ENCODE measurements at places on chromosomes 1 and 21. TPM values are rescaled to one million over a fixed set of nuclear protein-coding genes. Genes with fewer than 3 reads are reported as not detected.

DNA sequence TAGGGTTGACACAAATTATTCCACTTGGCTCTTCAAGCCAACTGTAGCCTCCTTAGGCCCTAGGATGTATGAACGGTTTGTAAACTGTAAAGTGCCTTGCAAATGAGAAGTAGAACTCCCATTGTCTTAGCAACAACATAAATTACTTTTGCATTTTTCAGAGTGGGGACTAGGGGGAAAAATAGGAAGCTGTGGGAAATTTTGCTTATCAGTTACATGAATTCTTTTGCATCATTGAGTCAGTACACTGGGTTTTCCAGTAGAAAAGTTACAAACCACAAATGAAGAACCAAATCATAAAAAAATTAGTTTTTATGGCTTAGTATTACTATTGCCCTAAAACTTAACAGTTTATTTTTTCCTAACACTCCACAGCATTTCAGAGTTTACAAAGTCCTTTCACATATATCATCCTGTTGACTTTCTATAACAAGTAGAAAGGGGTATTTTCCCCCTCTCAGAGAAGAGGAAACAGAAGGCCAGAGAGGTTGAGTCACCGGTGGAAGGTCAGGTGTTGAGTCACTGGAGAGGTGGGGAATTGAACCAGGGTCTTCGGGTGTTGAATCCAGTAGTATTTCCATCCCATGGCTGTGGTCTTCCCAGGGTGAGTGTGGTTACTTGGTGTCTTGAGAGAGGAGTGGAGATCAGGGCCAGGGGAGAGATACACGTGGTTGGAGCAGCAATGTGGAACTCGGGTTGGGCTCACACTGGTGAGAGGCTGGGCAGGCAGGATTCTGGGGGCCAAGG lies 71.9 kb upstream of the USP24 start:
- DNase-seq, result no peak

DNA sequence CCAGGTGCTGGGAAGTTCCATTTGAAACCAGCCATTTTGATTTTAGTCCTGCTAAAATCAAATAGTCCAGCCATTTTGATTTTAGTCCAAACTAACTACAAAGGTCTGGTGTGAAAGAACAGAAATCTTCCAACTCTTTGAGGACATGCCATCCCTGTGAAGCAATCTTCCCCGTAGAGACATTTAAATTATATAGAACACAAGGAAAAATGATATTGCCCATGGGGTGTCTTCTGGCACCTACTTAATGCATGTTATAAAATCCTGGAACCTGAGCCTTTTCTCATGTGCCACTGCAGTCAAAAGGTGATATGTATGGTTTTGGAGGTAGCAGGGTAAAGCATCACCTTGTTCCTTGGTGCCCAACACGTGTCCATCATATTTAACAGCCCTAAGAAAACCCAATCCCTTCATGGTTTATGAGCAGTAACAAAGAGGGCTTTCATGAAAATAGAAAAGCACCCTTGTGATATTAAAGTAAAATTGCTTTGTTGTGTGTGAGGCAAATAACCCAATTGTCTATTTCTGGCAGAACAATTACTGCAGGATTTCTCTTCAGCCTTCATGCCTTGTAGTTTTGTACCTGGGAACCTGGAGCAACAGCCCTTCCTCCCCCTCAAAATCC lies 26.3 kb downstream of the ANGPTL7 start:
- no peak for DNase-seq

DNA sequence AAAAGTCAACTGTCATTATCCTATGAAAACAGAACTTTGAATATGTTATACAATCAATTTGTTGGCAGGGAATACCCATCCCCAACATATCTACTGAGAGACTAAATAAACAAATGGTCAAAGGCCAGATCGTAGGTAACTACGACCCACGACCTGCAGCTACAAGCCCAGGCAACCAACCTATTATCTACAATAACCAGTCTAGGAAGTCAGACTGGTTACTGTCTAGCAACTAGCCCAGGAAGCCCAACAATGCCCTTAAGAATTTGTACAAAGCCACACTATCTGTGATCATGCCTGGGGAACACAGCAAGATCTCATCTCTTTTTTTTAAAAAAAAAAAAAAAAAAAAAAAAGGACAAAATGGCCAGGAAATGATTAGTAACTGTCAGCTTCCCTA lies 58.7 kb downstream of the SMYD3 start:
- no peak for DNase-seq

DNA sequence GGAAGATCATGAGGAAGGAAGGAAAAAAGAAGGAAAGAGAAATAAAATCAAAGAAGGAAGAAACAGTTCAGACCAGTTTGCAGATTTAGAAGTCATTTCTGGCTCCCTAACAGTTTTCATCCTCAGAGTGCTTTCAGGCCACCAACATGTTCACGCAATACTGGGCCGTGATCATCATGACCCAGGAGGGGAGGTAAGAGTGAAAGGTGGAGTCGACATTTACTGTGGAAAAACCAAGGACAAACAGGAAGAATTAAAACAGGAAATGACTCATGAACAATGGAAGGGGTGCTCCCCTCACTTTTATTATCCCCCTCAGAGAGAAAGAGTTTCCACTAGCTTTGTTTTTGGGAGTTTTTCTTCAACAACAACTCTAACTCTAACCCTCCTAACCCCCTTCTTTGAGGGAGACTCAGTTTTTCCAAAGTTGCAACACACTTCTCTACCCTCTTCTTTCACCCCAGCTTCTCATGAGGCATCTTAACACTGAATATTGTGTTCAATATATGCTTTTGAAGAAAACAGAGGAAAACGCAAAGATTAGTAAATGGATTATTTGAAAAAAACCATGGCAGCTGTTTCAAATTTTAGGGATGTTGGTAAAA lies 60.4 kb downstream of the VANGL2 start:
- DNase-seq, result peak; percentile 38

DNA sequence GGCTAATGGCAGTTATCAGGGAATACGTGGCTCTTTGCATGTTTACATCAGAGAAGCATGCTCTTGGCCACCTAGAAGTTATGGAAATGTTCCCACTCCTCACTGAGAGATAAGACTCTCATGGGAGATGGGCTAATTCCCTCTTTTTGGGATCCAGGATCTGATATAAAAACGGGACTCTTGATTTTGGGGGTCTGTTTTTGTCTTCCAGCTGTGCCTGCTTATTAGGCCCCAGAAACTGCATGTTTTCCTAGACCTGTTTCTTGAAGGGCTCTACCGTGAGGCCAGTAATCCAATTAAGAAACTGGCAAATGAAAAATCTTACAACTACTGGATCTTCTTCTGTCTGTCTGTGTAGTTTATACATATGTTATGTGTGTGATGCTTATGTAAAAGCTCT lies 47.0 kb upstream of the PTCH2 start:
- DNase-seq, result no peak

GRCh38 chr1:198829944-198830343 lies 191.1 kb downstream of the PTPRC start:
- DNase-seq, result no peak

DNA sequence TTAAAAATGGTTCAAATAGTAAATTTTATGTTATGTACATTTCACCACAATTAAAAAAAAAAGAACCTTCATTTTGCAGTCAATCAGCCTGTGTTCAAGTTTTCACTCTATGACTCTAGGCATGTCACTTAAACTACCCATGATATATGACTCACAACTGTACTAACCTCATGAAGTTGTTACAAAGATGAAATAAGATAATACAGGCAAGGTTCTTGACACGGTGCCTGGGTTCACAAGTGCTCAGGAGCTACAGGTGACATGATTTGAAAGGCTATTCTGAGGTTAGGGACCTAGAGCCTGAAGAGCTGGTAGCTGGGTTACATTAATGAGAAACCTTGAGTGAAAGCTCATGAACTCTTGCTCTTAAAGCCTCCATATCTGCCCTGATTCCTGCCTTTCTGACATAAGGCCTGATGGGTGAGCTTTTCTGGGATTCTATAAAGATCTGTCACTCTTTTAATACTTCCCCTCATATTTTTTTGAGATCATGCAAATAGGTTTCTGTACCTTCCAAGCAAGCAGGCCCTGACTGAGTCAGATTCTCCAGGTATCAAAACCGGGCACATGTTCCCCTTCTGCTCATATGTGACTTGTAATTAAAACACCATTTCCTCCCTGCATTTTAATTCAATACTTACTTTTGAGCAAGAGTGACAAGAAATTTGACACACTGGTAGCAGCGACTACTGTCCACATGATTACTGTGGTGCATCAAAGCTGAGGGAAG lies 34.0 kb downstream of the PCSK9 start:
- DNase-seq, result no peak

DNA sequence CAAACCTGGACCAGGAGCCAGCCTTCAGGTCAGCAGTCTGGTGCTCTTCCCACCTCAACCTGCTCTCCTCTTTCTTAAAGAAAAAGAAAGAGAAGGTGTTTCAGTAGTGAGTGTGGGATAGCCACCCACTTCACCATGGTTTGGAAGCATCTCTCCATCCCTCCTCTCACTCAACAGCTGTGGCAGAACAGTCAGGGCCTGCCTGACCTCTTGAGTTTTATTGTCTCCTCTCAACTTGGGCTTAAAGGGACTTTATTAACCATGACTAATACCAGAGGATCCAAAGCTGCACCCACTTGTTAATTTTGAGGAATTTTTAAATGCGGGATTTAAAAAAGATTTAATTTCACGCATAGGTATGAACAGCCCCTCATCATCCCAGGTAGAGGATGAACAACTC lies 570 bp upstream of the VASH2 start:
- no peak for DNase-seq

DNA sequence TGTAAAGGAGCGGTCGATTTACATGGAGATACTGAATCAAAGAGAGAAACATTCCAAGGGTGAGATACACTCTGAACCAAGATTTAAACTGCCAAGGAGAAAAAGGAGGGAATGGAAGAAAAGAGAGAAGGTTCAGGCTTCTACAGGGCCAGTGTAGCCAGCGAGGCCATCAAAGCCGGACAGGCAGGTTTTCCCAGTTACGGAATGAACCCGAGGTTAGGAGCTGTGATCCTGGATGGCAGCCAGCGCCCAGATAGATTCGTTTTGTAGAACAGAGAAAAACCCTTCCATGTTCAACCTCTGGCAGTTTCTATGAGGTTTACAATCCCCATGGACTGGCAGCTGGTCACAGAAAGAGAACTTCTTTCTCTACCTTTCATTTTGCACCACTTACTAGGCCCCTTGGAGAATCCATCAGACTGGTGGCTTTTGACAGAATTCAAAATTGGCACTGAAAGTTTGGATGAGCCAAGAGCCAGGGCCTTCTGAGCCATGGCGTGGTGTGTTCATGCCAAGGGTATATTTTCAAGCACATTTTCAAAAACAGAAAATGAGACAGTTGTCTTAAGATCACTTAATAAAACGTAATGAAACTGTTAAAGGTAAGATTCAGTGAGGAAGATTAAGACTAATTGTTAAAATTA lies 171.5 kb downstream of the RUNX1 start:
- DNase-seq, result no peak

GRCh38 chr1:65176591-65176990 lies 28.6 kb downstream of the AK4 start:
- DNase-seq, result no peak

- DNase-seq, result no peak
Measured at GRCh38 chr1:53683986-53684740, 54.8 kb downstream of the GLIS1 start.

DNA sequence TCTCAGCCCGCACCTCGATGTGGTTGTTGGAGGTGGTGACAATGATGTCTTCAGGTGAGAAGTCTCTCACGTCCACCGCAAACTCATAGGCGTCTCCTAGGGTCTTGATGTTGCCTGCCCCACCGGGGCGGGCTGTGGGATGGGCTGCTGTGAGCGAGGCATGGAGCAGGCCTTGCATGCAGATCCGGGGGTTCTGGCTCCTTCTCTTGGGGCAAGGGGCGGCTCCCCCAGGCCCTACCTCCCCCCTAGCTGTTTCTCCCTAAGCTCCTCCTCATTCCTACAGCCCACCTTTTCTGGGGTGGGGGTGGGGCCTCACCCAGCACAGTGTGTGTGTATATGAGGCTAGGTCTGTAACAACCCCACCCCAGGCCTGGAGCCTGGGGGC lies 775 bp downstream of the HSPB7 start:
- DNase-seq, result no peak

DNA sequence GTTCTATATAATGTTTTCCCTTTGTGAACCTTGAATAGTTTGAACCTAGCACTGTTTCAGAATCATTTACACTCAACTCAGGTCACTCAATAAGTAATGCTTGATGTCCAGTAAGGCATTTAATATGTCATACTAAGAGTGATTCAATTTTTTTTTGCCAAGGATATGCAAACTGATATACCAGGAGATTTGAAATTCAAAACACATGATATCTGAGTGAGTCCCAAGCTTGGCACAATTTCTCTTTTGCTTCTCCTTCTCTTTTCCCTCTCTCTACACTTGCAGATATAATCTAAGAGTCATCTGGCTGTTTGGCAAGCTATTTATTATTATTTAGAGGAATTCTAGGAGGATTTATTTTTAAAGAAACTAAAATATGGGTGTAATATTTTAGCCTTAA lies 61.6 kb upstream of the SPAG17 start:
- DNase-seq, result no peak

DNA sequence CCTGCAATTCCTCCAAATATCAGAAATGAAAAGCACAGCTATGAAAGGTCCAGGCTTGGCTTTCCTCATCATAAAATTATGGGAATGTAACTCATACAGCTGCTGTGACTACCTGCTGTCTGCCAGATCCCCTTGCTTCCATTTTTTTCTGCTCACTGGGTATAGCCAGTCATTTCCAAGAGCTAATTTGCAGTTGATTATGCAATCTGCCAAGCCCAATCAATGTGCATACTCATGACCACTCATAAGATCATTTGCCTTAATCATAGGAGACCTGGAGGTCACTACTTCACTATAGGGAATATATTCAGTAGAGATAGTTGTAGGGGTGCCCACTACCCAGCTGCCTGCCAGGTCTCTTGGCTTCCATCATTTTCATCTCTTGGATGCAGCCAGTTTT lies 417.7 kb upstream of the ZRANB2 start:
- DNase-seq, result no peak

- DNase-seq, result no peak
Measured at GRCh38 chr21:16536643-16537434, 807.1 kb downstream of the USP25 start.

- DNase-seq, result no peak
Measured at GRCh38 chr1:17140279-17140678, 21.0 kb upstream of the PADI2 start.

The BRINP3 gene
- total RNA-seq, result not detected

The TPTE gene
- total RNA-seq, result not detected

The RIIAD1 gene
- total RNA-seq, result not detected

The NGF gene
- not detected for total RNA-seq

The TRIM17 gene
- total RNA-seq, result 0.73 TPM

The REN gene
- not detected for total RNA-seq

The C1orf94 gene
- not detected for total RNA-seq

The PLOD1 gene
- total RNA-seq, result 1.8 TPM

The KRTAP6-2 gene
- total RNA-seq, result not detected
